ENCODE measurements at places on chromosomes 2 and 18.
A peak's percentile ranks its signal among the peaks of the same experiment; 100 is the strongest.

GRCh38 chr2:108626995-108627394 is 92.3 kb upstream of the RANBP2 start:
- no peak for DNase-seq

GRCh38 chr2:31070339-31071125 is 67.7 kb downstream of the GALNT14 start:
- no peak for DNase-seq

DNA sequence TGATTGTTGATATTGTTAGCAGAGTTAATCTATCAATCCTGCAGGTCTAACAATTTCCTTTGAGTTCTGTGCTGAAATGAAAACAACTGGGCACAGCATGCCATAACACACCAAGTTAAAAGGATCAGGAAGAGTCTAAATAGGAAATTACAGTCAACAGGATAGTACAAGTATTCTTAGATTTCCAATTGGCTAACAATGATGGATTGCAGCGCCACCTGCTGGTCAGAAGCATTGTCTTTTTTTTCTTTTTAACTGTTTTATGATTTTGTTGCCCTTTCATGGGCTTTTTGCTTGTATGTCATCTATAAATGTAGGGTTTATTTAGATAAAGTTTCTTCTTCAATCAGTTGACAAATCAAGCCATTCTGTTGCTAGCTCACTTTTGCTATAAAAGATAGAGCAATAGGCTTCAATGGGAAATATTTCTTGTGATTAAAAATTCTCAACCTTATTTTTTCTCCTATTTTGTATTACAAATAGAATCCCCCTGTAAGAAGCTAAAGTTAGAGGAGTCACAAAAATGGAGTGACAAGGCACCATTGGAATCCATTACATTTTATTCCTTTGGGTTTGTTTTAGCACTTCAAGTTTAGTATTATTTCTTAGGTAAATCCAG is 40.8 kb upstream of the RPRM start:
- peak; percentile 52 for DNase-seq

DNA sequence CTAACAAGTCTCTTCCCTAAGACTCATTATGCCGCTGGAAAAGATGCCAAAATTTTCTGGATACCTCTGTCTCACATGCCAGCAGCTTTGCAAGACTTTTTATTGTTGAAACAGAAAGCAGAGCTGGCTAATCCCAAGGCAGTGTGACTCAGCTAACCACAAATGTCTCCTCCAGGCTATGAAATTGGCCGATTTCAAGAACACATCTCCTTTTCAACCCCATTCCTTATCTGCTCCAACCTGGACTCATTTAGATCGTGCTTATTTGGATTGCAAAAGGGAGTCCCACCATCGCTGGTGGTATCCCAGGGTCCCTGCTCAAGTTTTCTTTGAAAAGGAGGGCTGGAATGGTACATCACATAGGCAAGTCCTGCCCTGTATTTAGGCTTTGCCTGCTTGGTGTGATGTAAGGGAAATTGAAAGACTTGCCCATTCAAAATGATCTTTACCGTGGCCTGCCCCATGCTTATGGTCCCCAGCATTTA is 26.3 kb downstream of the DHRS9 start:
- no peak for DNase-seq

- no peak for DNase-seq
These were observed 14.7 kb downstream of the NIFK start for GRCh38 chr2:121721926-121722325.

- DNase-seq: no peak
These were observed 226.7 kb upstream of the HNRNPA3 start for GRCh38 chr2:176985871-176986270.

GRCh38 chr2:106566050-106566449 is 78.9 kb downstream of the CD8B2 start:
- peak; percentile 45 for DNase-seq

DNA sequence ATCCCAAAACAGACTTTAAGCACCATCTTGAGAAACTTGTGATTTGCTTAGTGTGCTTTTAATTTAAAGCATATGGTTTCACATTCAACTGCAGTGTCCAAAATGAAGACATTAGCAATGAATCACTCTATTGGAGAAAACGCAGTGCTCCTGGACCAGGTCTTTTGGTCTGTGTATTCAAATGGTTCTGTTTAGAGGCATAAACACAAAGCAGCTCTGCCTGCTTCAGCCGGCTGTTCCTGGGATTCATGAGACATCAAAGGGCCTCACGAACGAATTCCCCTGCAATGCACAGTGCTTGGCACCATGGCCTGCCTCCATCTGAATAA is 117.1 kb upstream of the SP5 start:
- DNase-seq: no peak

DNA sequence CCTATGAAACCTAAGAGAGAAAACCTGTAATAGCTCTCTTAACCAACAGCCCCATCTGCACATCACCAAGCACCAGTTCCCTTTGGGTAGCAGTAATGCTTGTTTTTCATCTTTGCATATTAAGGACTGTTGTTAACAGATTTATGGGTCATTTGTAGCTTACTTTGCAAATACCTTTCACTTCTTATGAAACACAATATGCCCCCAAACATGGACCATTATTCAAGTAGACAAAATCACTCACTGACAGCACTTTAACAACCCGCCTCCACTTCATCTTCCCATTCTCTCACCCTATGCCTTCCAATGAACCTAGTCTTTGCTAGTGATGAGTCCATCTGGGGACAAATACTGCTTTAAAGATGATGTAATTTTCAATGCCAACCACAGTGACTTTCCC is 64.4 kb downstream of the GFPT1 start:
- no peak for DNase-seq

- peak; percentile 57 for DNase-seq
These were observed 116.3 kb upstream of the SCN7A start for GRCh38 chr2:166610180-166610912.

GRCh38 chr18:74465775-74466174 is 8.7 kb upstream of the DIPK1C start:
- no peak for DNase-seq

DNA sequence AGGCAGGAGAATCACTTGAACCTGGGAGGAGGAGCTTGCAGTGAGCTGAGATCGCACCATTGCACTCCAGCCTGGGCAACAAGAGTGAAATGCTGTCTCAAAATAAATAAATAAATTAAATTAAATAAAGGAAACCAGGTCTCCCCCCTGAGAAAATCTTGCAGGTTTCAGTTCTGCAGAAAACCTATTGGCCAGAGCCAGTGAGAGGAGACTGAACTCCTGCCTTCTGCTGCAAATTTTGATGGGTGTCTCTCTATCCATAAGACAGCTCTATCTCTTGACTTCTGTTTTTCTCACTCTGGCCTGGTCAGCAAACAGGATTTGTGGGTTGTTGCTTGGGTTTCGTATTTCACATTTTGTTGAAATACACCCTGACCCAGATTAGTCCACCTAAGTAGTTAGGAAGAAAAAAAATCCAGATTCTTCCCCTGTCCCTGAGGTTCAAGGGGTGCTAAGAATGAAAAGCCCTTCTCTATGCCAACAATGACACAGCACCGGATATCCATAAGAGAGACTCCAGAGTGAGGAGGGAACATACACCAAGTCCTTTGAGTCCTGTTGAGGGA is 86.7 kb upstream of the MAP4K4 start:
- DNase-seq: no peak

DNA sequence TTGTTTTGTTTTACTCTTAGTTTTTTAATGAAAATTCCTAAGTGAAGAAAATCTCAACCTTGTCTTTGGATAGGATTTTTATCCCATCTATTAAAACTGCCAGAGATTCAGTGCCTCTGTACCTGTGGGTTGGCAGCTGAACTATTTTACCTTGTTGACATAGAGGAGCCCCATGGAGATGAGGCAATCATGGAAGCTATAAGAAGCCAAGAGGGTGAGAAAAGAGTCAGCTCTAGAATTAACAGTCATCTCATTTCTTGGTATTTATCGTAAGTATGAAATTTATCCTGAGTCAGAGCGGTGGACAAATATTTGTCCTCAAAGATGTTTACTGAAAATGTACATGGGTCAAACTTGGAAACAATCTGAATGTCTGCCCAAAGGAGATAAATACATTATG is 35.8 kb upstream of the PGAP1 start:
- no peak for DNase-seq

DNA sequence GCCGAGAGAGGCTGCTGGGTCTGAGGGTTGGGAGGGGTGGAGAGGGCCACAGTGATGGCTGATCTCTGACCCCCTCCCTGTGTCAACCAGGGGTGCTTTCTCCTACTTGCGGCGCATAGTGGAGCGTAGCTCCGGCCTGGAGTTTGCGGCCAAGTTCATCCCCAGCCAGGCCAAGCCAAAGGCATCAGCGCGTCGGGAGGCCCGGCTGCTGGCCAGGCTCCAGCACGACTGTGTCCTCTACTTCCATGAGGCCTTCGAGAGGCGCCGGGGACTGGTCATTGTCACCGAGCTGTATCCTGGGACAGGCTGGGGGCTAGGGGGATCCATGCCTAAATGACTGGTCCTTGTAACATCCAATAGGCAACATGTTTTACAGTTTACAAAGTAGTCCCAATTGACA is 20.9 kb upstream of the GMPPA start:
- no peak for DNase-seq

DNA sequence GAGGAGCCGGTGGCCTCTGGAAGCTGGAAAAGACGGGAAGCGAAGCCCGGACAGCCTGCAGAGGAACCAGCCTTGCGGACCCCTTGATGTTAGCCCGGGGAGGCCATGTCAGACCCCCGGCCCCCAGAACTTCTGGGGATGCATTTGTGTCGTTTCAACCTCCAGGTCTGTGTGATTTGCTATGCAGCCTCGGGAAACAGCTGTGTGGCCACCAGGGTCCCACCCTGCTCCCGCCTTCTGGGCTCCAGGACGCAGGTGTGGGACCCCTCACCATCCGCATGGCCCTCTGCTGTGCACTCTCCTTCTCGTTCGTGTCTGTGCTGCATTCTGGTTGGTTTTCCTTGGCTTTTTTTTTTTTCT is 13.3 kb downstream of the NEU4 start:
- no peak for DNase-seq
